Esophagus mucosa (tissue), 1 donor: ENCODE measurements at places on chromosomes 3 and 15.
A peak's percentile ranks its signal among the peaks of the same experiment; 100 is the strongest.

- peak; percentile 79 for ATAC-seq
These were observed 89.5 kb downstream of the EOMES start for GRCh38 chr3:27632431-27633223.

DNA sequence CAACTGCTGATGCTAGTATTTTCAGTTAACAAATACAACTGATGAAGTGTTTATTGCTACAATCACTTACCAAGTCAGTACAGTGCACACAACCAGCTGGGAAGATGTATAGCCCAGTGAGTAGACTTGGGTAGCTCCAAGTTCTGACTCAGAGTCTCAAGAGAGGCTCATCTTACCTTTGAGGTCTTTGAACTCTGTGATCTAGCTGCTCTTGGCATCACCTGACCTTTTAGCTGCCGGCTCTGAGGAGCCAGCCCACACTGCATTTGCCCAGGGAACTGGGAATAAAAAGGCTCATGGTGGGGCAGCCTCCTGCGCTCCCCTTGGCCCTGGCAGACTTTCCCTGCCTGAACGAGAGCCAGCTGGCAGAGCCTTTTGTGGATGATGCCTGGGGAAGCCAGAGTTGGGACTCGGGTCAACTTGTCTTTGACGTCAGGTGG is 82.6 kb downstream of the CEMIP start:
- peak; percentile 49 for ATAC-seq

GRCh38 chr15:78768096-78768495 is 43.2 kb downstream of the ADAMTS7 start:
- ATAC-seq = no peak

- ATAC-seq = no peak
These were observed 213.6 kb downstream of the GAP43 start for GRCh38 chr3:115836944-115837343.

DNA sequence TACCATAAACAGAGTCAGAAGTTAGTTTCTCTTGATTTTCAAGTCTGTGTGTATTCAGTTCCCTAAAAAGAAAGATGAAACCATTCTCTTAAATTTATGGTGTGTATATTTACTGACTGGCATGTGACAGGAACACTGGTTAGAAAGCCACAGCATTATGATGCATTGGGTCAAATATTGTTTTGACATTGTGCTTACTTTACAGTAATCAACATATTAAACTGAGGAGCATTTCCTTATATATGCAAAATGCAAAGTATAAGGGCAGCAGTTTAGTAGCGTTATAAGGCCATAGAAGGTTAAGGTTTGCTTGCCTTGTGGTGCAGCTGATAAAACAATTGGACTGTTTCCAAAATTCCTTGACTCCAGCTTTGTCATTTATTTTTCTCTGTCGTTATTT is 72.9 kb downstream of the EPHA3 start:
- ATAC-seq = no peak

DNA sequence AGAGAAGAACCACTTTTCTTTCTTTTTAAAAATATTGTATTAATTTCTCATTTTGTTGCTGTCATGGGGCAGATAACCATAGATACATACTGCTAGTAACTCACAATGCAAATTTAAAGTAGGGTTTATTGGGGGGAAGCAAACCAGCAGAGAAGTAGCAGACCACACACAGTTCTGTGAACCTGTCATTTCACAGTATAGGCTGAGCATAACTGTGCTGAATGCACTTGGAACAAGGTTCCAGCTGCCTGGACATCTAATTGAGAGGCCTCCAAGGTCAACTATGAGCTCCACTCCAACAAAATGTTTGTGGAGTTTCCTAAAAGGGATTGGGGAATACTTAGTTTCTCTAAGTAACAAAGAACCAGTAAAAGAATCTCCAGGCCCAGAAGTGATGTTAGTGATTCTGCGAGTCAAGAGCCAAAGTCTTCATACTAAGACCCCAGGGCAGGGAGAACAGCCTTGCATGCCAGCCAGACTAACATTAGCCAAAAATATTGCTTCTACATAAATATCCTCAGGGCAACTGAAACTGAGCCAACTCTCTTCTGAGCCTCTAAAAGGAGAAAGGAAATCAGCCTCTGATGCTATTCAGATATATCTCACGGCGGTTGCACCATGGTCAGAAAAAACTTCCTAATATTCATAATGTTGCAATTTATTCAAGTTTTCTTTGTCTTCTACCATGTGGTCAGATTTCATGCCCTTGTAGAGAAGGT is 856.4 kb upstream of the ALCAM start:
- no peak for ATAC-seq
